Stimulated activated CD8-positive, alpha-beta memory T cell treated with anti-CD3 and anti-CD28 coated beads, Interleukin-7, amount 100 ng/mL, for 24 hours (primary cell): ENCODE measurements at places on chromosomes 7 and 10.
A peak's percentile ranks its signal among the peaks of the same experiment; 100 is the strongest.

DNA sequence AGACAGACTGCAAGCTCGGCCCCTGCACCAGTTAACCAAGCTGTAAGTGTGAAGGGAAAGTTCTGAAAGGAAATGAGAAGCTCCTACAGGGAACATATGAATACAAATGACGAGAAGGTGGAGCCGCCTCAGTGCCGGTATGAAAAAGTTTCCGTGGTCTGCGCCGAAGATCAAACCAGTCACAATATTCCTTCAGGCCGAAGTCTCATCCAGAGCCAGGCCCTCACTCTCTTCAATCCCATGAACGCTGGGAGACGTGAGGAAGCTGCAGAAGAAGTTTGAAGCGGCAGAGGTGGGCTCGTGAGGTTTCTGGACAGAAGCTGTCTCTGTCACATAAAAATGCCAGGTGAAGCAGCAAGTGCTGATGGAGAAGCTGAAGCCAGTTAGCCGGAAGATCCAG, 71.9 kb downstream of the CFAP46 start:
- no peak for DNase-seq

GRCh38 chr10:79004311-79004710, 64.5 kb upstream of the ZMIZ1 start:
- no peak for DNase-seq

DNA sequence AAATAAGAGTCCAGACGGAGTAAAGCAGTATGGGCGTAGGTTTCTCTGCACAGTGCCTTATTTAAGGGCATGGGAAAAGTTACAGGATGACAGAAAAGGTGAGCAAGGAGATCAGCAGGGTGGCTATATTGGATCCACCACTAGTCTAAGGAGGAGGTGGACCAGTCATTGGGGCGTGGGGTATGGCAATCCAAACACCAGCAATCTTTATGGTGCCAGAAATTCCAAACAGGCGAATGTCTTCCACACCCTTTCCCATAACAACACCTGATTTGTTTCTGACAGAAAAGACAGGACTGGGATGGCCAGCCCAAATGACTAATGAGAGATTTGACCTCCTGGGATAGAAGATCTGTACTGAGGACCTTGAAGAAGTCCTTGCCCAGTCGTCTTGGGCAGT, 181.8 kb upstream of the MBL2 start:
- DNase-seq = no peak

DNA sequence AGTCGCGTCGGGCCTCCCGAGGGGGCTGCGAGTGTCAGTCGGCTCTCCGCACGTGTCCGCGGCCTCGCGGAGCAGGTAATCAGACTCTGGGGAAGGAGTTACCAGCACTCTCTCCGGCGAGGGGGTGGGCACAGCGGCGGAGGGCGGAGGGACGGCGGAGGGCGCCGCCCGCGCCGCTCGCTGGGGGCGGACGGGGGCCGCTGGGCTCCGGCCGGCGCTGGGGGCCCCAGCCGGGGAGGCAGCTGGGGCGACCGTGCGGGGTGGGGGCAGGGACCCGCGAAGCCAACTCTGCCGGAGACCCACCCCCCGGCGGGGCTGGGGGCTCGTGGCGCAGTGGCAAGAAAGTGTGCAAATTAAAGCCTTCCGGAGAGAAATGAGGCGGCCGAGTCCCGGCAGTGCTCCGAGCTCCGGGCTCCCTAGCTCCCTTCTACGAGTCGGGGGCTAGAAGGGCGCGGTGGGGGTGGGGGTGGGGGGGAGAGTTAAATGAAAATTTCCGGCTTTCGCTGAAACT, at the start of gene CDK6:
CDK6 (minus strand) TSS at position 85 of the 511 bp plus-strand sequence. CDS start 3,250 bp downstream, outside the sequence.
- peak; percentile 37 for DNase-seq

DNA sequence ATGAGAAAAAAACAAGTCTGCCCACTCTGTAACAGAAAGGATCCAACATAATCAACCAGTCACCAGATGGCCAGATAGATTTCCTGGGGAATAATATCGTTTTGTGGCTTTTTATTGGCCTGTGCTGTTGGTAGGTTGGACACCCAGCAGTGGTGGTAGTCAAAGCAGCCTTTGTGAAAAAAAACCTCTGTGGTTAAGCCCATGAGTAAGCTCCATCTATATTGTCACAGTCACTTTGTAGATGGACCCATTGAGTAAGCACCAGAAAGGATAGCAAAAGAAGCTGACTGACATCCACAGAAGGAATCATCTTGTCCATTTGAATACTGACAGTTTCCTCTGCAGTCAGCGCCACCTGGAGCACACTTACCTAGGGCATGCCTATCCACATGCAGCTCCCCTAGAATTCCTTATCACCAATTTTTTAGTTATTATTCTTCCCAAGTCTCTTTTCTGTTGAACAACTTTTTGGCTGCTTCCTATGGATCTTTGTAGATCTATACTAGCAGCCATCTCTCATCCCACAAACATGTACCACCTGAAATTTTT, 96.9 kb downstream of the IQUB start:
- DNase-seq = no peak

- DNase-seq = no peak
These were observed 130.9 kb upstream of the ADAM12 start for GRCh38 chr10:126519185-126519584.

DNA sequence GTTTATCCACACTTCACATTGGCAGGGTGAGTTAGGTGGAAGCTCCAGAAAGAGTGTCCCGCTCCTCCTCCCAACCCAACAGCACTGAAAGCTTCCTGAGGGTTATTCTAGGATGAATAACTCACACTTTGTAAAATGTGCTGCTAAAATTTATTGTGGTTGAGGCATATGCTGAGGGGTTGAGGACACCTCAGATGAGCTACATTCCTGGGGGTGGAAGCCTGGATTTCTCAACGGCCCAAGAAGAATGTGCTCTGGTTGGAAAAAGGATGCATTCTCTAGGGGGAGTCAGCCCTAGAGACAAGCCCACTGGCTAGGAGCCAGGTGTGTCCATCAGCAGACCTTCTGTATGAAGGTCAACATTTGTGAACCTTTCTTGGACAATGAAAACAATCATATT, 91.5 kb upstream of the PDE1C start:
- DNase-seq = no peak

- DNase-seq = no peak
These were observed 110.1 kb downstream of the JMJD1C start for GRCh38 chr10:63355682-63356081.

GRCh38 chr7:115965236-115965635, 65.3 kb downstream of the TFEC start:
- DNase-seq = no peak

DNA sequence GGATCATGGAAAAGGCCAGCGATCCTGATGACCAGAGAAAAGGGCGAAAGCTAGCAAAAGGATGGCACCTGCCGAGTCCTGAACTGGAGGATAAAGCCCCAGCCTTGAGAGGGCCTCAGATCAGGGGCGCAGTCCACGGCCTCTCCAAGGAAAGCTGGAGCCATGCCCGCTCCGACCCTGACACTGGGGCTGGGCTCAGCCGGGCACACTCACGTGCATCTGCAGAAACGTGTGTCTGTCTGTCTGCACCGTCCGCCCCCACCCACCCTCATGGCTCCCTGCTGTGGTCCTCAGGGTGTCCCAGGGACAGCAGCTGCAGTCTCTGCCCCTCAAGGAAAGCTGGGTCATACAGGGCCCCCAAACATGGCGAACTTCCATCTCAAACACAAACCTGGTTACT, 200.5 kb downstream of the TCERG1L start:
- no peak for DNase-seq

DNA sequence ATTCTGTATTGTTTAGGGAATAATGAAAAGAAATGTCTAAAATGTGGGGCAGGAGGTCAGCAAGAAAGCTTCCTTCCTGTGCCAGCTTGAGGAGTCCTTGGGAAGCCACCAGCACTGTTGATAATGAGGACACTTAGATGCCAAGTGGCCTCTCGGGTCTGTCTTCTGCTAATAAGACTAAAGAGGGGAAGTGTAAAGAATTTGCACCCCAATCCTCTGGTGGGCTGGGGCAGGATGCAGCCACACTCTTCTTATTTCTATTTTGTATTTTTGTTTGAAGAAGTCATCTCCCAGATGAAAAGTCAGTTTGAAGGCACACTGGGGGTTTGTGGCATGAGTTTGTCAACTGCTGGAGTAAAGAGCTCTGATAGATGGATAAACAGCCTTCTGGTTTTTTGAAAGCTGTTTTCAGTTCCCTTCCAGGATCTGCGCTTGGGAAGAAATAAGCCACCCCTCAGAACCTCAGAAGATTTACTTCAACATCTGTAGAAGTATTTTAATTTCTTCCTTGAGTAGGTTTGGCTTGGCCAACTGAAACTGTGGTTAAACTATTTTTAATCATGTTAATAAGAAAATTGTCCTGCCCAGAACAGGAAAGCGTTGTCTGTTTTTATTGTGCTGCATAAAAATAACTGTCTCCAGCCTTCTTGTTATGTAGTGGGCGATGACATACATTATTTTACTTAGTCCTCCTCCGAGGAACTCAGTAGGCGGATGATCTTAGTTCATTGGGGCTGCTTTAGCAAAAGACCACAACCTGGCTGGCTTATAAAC, 128.8 kb upstream of the GPR26 start:
- DNase-seq = no peak

GRCh38 chr7:44052771-44053365, 8.4 kb downstream of the DBNL start:
- DNase-seq = no peak
